ENCODE measurements at places on chromosomes 12 and 14.
A peak's percentile ranks its signal among the peaks of the same experiment; 100 is the strongest.

DNA sequence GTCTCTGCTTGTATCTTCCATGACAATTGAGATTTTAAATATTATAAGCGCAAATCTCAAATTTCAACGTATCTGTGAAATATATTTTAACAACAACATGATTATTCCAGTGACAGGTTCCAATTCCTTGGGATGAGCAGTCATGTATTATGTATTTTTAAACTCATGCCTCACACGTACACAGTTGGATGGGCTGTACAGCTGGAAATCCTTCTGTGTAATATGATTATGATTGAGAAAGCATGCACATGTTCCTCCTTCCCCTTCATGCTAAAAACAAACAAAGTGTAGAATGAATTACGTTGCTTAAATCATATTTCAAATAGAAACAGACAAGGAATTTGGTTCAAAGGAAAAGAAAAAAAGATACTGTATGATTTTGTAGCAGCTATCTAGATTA lies 428.3 kb downstream of the TMTC2 start:
- no peak for DNase-seq

DNA sequence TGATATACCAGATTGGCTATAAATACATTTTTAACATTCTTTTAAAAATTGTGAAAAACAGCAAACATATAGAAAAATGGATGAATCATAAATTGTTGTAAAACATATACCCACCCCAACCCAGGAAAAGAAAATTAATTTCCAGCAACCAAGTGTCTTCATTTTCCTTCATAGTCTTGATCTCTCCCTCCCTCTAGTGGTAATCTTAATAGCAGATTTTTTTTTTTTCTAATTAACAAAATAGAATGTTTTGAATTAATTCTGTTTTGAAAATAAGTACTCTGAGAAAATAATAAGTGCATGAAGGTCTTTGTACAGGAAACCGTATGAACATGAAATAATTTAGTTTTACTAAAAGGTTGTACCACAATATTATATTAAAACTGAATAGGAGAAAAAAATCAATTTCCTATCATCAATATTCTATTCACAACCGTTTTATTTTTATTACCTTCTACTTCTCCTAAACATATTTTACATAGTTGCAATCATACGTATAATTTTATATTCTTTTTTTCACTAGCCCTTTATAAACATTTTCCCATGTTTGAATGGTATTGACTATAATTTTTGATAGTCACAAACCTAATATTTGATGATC lies 7.0 kb downstream of the ETNK1 start:
- DNase-seq, result no peak

DNA sequence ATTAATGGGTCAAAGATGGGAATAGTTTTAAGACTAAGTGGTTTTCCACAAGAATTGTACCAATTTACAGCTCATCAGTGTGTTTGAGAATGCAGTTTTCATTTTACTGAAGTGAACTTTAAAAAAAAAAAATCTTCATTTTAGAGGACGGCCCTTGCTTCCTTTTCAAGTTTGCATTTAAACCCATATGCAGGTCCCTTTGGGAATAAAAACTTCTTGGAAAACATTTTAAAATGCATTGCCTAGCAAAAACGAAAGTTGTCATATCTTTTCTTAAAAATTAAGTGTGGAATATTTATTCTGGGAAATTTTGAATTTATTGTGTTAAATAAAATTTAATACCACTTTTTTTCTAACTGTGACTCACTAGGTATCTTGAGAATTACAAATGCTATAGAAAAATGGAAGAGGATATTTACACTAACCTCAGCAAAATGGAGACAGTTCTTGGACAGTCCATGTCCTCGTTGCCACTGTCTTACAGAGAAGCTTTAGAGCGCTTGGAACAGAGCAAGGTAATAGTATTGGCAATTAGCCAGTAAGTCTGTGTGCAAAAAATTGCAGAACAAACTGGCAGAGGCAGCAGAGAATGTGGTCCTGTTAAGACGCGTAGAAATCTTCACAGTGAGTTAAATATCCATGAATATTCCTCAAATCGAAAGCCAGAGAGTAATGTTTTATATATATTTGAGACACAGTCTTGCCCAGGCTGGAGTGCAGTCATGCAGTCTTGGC lies 209.7 kb downstream of the SYNE2 start:
- DNase-seq, result no peak

DNA sequence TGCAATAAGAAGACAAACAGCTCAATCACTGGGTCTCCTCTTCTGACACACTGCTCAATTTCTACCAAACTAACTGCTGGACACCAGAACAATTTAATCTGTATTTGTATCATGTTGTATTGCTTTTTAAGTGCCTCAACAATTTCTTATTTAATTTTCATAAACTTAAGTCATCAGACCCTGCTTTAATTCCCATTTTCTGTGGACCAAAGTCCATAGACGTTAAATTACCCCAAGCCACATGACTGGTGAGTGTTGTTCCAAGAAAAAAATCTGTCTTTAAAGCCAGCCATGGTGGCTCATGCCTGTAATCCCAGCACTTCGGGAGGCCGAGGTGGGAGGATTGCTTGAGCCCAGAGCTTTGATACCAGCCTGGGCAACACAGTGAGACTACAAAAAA lies 8.7 kb downstream of the HOMEZ start:
- no peak for DNase-seq

DNA sequence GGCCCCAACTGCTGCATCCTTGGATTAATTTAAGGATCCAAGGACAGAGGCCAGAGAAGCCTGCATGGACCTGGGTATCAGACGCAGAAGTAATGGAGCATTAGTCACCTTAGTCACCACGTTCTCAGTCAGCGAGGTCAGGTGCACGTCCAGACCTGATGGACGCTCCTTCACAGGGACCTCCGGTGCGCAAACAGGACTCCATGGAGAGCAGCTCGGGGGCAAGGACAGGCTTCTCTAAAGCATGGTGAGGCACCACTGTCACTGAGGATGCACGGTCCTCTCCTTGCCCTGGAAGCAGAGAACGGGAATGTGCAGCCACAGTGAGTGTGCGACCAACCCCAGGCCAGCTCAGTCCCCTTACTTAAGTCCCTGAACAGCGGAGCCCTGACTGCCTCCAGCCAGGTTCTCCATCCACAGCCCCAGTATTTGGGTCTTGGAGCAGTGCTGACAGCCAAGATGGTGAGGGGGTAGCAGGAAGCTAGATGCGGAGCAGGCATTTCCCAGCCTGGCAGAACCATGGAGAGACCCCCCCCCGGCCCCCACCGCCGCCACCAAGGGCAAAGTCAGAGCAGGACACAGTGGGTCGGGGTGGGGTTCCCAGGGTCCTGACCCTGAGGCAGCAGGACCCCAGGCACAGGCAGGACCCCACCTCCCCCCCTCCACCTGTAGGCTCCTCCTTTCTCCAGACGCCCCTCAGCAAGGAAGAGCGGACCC lies 253.4 kb upstream of the SFSWAP start:
- no peak for DNase-seq

- no peak for DNase-seq
Measured at GRCh38 chr12:113472191-113473121, 785 bp upstream of the LHX5 start.

GRCh38 chr14:92143309-92143708 lies 21.5 kb downstream of the CPSF2 start:
- DNase-seq, result no peak

DNA sequence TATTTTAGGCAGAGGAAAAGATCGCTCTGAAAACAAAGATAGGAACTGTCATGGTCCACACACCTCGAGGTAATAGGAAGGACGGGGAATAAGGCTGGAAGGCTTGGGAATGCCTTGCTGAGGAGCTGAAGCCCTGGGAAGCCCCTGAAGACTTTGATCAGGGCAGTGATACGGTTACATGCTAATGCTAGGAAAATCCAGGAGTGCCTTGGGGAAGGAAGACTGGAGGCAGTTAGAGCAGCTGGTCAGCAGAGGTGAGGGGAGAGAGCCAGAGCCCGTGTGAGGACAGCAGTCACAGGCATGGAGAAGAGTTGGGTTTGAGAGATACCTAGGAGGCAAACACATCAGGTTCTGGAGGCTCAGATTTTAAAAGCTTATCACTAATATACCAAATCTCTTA lies 8.6 kb upstream of the YY1 start:
- DNase-seq, result no peak

GRCh38 chr14:77314043-77314442 lies 6.6 kb downstream of the POMT2 start:
- peak; percentile 28 for DNase-seq

GRCh38 chr12:59055204-59055860 lies 135.0 kb upstream of the LRIG3 start:
- peak; percentile 12 for DNase-seq

DNA sequence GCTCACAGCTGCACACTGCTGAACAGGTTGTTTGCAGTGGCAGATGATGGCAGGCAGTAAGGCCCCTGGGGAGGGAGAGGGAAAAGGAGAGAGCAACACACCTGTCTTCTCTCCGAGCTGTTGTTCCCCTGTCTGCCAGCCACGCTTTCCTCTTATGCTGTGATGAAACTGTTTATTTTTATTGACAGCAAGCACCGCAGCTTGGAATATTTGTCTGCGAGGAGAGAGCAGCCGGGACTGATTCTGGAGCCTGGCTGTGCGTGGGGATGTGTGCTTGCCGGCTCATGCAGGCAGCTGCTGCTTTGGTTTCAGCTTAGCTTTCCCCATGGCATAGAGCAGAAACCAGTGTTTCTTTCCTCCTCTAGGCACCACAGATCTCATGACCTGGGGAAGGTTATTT lies 58.7 kb upstream of the KCNA5 start:
- no peak for DNase-seq

DNA sequence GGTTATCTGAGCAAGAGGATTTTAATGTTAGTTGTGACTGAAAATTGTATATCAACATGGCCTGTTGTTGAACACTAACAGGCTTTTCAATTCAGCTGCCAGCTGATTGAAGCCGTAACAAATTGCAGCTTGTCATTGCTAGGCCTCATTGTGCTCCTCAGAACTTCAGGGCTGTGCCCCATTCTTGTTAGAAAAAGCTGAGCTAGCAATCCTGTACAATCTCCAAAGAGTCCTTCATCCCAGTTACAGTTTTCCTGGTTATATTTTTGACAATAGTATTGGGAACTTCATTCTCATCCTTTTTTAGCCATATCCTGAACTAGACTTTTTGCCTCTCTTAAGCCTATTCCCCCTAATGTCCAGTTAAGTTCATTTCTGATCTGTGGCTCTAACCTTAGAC lies 564.1 kb upstream of the ATXN7L3B start:
- no peak for DNase-seq

DNA sequence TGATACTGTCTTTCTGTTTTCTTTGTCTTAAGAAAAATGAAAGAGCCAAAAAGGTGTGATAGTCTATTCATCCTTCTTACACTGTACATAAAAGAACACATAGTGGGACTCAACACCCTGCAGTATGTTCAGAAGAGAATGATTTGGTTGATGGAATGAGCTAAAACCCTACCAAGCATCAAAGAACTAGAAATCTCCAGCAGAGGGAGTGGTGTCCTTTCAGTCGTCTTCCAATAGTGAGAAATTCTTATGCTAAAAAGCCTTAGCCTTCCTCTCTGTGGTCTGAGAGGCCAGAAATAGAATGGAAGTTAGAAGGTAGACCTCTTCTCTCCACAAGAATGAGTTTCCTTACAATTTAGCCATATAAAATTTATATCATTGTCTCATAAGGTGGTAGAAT lies 393.4 kb upstream of the SEL1L start:
- DNase-seq, result no peak

DNA sequence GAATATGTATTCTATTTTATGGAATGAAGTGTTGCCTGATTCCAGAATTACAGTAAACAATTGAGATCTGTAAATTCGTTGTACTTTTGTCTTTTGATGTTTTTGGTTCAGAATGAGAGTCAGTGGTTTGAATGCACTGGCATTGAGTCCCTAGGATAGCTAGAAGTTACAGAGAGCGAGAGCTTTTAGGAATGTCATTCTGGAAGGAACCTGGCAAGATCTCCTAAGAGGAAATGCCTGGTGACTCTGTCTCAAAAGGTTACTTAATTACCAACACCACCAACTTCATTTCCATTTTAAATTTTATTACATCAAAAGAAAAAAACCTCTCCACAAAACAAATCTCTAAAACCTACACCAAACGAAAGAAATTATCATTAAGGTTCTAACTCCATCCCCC lies 6.0 kb upstream of the CEBPE start:
- DNase-seq, result no peak

DNA sequence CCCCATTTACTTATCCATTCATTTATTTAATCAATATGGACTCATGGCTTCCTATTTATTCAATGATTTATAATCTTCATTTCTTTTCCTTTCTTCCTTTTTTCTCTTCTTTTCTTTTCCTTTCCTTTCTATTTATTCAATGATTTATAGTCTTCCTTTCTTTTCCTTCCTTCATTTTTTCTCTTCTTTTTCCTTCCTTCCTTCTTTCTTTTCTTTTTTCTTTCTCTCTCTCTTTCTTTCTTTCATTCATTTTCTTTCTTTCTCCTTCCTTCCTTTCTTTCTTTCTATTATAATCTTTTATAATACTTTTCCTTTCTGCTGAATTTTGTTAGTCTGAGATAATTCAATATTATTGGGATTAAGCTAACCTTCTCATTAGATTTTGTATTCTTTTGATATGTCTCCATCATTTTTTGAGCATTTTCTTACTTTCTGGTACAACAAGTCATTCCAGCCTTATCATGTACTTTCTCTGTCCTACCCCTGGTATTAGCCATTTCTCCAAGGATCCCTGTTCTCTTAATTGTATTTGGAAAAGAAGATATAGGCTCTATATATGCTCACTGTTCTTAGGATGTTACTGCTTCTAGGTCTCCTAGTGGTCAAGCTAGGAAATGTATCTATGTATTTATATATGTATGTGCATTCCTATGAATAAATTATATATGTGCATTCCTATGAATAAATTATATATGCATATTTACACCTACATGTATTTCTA lies 12.1 kb downstream of the LACRT start:
- no peak for DNase-seq

DNA sequence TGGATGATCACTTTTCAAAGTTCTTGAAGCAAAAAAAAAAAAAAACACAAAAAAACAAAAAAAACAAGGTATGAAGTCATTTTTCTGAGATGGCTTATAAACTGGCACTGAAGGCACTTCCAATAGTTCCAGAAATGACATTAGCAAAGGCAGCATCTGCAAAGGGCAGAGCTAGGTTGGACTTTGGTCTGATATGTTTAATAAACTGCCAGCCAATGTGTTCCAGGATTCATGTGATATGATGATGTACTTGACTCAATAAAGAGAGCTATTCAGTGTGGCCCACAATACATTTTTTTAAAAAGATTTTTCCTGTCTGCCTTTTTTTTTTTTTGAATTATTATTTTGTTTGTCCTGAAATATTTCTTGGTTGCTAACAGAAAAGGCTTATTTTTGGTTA lies 79.6 kb downstream of the VRK1 start:
- no peak for DNase-seq

GRCh38 chr12:69475237-69475975 lies 5.2 kb downstream of the FRS2 start:
- no peak for DNase-seq

DNA sequence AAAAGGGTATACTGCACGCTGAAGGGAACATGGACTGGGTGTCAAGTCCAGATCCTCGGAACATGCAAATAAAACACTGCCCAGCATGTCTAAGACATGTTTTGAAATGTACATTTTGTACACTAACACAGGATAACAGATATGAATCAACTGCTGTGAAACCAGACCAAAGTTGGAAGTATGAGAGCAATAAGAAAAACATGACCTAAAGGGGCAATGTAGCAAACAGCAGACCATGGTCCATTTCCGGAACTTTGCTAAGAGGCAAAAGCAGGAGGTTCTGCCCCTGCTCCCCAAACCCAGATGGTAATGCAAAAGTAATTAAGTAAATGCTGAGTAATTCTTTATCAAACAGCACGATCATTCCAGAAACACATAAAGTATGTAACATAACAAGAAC lies 125.2 kb downstream of the SLC25A21 start:
- no peak for DNase-seq
